ENCODE measurements at places on chromosomes 7 and 10.
A peak's percentile ranks its signal among the peaks of the same experiment; 100 is the strongest.

- no peak for DNase-seq
Measured at GRCh38 chr7:17044861-17045260, 163.1 kb upstream of the AGR3 start.

DNA sequence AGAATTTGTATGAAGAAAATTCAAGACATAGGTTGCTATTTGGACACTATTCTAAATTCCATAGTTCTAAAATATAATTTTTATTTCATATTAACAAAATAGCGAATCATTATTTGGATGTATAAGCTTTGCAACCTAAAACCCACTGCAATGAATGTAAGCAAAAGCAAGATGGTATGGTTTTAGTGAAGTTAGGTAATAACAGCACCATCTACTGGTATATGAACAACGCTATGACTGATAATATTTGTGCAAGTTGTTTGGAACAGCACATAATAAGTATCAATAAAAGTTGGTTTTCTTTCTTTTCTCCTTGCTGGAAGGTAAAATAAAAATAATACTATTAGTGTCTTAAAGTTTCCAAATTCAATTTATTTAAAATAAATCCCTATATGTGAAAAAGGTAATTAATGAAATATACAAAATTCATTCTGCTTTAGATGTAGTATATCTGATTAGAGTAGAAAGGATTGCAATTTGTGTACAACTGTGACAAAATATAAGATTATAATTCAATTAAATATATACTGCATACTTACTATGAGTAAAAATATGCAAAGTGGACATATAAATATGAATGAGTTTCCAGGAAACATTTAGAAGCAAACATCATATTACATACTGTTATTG lies 79.0 kb upstream of the LSM8 start:
- peak; percentile 19 for DNase-seq

- no peak for DNase-seq
Measured at GRCh38 chr10:2878818-2879217, 188.5 kb upstream of the PFKP start.

- DNase-seq = peak; percentile 6
Measured at GRCh38 chr7:35802649-35803048, 1.8 kb downstream of the SEPTIN7 start.

- DNase-seq = peak; percentile 53
Measured at GRCh38 chr10:89332123-89332633, 4.4 kb downstream of the IFIT3 start.

- peak; percentile 60 for DNase-seq
Measured at GRCh38 chr10:68301790-68302502, 29.9 kb upstream of the HNRNPH3 start.

GRCh38 chr7:20199015-20199737 lies 18.0 kb downstream of the MACC1 start:
- DNase-seq = peak; percentile 79

Data from astrocyte (in vitro differentiated cells and primary cell).